ENCODE measurements at places on chromosomes 16 and 17.
A peak's percentile ranks its signal among the peaks of the same experiment; 100 is the strongest.

DNA sequence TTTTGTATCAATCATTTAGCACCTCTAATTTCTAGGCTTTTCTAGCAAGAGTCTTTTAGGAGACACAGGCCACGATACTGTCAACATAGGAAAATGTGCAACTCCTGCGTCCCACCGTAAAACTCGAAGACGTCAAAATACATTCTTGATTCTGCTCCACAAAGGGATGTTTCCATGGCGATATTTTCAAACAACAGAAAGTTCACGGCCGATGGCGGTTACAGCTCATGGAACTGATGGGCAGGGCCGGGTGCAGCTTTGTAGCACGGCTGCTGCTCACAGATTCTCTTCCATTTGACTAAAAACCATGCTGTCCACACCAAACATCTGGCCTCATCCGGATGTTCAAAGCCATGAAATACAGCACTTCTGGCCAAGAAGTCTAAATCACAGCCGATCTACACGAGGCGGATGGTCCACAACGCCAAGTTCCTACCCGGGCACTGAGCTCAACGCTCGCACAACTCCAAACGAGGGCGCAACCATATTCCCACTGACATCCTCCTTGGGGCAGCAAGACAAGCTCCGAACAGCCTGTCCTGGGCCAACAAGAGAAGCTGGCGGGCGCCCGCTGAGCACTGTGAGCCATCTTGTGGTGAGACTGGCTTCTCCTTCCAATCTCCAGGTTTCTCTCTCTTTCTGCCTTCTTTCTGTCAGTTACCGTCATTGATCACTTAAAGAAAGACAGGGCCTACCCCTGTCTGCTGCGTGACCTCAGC lies 79.8 kb downstream of the ZNF778 start:
- DNase-seq = peak; percentile 35

GRCh38 chr17:73941919-73942530 lies 261.5 kb upstream of the RPL38 start:
- DNase-seq = no peak

- DNase-seq = no peak
These were observed 34.6 kb downstream of the AP2B1 start for GRCh38 chr17:35621768-35622167.

DNA sequence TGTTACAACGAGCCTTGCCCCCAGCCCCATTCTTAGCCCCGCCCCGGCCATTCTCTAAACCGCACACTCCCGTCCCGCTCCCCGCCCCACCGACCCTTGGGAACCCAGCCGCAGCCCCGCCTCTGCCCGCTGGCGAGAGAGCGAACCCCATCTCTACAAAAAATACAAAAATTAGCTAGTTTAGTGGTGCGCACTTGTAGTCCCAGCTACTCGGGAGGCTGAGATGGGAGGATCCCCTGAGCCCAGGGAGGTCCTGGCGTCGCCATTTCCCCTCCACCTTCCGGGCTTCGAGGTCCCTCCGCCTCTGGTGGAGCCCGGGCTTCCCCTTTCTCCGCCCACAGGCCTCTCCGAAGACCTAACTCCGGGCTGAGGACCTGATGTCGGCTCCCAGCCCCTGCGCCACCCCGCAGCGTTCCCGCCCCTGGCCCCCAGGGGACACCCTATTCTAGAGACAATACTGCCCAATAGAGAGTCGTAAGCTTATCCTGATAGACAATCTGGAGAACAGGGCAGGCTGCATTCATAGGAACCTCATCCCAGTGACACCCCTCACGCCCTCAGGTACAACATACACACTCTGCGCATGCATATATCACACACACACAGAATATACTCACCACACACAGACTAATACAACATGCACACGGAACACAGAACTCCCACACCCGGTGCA lies 480 bp upstream of the PROCA1 start:
- DNase-seq = no peak

DNA sequence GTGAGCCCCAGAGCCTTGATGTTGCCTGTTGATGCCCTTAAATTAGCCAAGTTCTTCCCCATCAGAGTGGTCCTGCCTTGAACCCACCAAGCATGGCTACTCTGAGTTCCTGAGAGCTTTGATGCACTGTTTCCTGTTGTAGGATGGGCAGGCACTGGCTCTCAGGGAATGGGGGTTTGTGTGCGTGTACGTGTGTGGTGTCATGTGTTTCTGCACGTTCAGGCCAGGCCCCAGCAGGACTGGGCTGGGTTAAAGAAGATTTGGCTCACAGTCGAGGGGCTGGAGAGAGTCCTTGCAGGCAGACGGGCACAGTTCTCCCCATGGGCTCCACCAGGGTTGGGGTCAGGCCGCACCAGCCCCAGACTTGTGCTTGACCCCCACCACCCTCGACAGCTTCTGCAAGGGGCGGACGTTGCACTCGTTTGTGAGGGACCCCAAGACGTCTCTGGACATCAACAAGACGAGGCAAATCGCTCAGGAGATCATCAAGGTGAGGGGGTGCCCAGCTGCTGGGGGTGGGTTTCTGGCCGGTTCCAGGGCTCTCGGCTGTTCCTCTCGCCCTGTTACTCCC lies 23.4 kb upstream of the LGALS9 start:
- no peak for DNase-seq

GRCh38 chr17:28072936-28073533 lies 30.6 kb downstream of the NLK start:
- DNase-seq = no peak

- no peak for DNase-seq
These were observed 21.7 kb downstream of the HEATR9 start for GRCh38 chr17:35847006-35847405.

- peak; percentile 40 for DNase-seq
These were observed 5.7 kb downstream of the ADGRG1 start for GRCh38 chr16:57634171-57634570.

DNA sequence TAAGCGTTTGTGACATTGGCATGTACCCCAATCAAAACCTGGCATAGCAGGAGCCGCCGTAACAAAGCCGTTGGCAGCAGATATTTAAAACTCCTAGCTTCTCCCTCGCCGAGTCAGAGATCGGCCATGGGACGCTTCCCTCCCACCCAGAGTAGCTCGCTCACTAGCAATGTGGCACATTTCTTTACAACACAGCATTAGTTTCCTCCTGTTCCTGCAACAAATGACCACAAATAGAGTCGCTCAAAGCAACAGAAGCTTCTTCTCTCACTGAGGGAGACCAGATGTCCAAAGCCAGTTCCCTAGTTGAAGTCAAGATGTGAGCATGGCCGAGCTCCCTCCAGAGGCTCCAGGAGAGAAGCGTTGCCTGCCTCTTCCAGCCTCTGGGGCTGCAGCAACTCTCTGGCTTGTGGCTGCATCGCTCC lies 106.7 kb downstream of the RBFOX3 start:
- DNase-seq = no peak

- DNase-seq = peak; percentile 85
These were observed 17.9 kb upstream of the HEXD start for GRCh38 chr17:82400206-82400605.

DNA sequence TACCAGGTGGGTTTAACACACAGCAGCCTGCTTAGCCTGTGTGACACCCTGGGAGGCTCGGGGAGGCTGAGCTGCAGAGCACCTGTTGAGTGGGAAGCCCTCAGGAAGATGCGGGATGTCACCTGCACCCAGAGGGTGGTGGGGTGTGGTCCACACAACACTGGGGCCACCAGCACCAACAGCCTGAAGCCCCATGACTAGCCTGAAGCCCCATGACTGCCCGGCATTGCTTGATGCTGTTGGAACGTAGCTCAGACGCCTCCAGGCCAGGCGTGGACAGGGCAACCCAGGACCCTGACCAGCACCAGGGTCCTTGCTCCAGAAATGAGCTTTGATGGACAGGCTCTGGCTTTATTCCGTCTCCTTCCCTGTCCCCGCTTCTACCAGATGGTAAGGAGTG lies 76.3 kb upstream of the ZNF469 start:
- no peak for DNase-seq

- DNase-seq = no peak
These were observed 33.3 kb downstream of the MSI2 start for GRCh38 chr17:57289613-57290012.

DNA sequence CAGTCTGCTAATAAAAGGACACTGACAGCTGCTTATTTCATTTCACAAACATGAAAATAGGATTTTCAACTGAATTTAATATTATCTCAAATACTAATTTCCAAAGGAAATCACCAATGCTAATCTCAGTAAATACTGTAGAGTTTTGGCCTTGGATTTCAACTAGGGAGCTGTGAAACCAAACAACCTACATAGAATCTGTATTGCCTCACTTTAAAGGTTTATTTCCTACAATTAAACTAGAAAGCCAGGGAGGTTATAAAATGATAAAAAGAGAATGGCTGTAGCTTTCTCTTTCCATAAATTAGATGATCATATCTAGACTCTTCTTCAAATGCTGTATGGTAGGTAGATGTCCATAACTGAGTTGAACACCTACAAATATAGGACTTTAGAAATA lies 82.8 kb downstream of the SKAP1 start:
- DNase-seq = no peak

DNA sequence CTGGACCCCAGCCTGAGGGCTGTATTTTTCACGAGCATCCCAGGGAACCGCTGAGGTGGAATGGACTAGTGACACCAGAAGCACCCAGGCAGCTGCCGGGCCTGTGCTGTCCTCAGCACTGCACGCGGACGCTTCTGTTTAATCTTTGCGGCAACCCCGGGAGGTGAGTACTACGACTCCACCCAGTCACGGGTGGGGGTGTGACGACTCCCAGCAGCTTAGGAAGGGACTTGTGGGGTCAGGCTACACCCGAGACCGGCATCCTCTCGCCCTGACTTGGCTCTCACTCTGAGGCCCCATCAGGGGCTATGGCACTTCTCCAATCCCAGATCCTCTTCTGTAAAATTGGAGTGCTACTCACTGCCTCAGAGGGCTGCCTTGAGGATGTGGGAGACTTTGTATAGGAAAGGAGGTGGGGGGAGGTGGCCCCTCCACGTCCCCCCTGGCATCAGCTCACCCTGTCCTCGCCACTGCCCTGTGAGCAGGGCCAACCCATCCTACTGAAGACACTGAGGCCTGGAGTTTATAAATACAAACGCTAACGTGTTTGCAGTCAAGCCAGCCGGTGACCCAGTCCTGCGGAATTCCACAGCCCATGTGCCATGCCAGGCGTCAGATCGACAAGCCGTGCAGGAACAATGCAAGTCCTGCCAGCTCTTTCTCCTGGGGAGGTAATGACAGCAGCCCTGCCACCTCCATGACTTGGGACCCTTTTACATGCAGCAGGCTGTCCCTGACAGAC lies 44.4 kb downstream of the PPL start:
- DNase-seq = peak; percentile 52

DNA sequence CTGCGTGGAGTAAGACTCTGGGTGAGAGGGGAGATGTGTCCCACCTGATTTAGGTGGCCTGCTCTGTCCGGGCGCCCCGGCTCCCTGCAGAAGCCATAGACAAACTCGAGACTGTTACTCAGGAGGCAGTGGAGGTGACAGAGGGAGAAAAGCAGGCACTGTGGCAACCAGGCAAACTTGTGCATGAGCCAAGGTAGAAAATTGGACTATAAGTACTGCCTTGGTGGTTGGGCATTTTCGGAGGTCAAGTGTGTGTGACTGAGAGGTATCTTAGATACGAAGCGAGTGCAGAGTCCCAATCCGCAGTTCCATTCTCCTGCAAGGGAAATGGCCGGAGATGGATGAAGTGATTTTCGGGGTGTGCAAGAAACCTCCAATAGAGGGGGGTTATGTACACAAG lies 27.1 kb upstream of the SPACA3 start:
- no peak for DNase-seq

DNA sequence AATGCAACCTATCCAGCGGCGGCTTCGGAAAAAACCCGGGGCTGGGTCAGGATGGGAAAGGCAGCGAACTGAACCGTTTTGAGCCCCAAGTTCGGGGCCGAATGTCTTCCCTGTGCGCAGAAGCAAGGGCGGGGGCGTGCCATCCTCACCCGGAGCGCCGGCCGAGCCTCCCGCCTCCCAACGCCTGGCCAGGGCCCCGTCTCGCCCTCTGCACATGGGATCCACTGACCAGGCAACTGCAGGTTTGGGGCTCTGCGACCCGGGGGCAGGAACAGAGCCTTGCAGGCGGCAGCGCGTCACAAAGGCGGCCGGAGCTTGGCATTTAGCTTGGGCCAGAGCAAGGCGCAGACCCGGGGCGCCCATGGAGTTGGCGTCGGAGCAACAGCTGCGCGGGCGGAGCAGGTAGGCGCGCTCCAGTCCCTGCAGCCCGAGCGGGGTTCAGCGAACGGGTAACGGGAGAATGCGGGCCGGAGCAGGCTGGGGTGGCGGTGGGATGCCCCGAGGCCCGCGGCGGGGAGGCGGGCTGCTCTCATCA lies at the start of gene FBXO39:
TSS of gene FBXO39 (plus strand) at position 345 of the 535 bp plus-strand sequence. CDS start 3,654 bp downstream, outside the sequence.
- no peak for DNase-seq

DNA sequence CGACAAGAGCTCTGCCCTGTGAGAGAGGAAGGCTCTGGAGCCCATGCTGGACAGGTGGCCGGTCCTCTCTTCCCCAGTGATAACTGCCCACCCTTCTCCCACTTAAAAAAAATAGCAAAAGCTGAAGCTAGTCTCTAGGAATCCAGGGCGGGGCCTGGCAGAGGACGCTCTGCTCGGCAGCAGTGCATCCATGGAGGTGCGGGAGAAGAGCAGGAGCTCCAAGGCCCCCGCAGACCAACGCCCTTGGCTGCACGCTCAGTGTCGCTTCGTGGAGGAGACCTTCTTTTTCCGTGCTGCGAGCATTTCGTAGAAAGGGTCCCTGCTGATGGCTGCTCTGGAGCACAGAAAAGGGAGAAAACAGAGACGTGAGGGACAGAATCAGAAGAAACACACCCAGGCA lies 98.6 kb upstream of the DNAH17 start:
- no peak for DNase-seq

DNA sequence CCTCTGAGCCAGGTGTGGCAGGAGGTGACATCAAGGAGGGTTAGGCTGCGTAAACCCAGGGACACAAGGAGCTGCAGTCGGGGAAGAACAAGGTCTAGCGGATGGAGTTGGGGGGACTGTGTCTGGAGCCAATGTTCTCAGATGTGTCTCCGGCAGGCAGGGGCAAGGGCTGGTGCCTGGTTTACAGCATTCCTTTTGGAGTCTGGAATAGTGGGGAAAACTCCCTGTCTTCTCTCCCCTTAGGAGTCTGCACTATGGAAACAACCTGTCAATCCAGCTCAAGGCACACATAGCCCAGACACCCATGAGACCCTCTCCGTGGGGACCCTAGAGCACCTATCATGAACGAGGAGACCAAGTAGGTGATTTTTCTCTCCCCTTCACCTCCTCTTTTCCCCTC lies 27.5 kb downstream of the NLRC5 start:
- no peak for DNase-seq

- DNase-seq = no peak
These were observed 1.4 kb downstream of the UBE2O start for GRCh38 chr17:76451506-76451905.

DNA sequence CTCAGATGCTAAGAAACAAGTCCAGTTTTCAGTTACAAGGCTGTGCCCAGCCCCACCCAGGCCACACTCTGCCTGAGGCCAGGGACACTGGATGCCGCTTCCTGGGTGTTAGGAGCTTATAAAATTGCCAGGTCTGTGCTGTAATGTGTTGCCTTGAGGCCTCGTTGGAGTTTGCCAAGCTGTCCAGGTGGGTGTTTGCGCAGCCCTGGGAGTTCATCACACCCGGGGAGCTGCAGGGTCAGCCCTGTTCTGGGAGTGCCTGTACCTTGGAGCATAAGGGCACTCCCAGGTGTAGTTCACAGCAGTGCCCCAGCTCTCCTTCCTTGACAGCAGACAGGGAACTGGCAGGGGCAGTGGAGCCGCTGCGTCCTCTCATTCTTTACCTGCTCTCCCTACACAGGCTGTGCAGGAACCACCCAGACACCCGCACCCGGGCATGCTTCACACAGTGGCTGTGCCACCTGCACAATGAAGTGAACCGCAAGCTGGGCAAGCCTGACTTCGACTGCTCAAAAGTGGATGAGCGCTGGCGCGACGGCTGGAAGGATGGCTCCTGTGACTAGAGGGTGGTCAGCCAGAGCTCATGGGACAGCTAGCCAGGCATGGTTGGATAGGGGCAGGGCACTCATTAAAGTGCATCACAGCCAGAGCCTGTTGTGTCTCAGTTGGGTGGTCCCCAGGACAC lies 1.6 kb downstream of the GFER start:
- no peak for DNase-seq

All from SJCRH30 (cell line).